ENCODE measurements at places on chromosomes 13 and 19.

- no peak for DNase-seq
Measured at GRCh38 chr13:97822377-97822776, 131.1 kb upstream of the IPO5 start.

DNA sequence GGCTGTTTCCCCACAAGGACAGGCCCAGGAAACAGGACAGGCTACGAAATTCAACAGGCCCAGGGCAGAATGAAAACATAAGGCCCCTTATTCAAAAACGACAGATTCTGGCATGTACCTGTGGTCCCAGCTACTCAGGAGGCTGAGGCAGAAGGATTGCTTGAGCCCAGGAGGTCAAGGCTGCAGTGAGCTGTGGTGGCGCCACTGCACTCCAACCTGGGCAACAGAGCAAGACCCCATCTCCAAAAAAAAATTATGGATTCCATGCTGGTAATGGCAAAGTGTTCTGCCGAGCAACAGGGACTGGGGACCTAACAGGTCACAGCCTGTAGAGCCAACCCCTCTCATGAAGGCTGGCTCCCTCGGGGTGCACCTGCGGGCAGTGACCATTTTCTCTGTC is 52.6 kb upstream of the USE1 start:
- no peak for DNase-seq

DNA sequence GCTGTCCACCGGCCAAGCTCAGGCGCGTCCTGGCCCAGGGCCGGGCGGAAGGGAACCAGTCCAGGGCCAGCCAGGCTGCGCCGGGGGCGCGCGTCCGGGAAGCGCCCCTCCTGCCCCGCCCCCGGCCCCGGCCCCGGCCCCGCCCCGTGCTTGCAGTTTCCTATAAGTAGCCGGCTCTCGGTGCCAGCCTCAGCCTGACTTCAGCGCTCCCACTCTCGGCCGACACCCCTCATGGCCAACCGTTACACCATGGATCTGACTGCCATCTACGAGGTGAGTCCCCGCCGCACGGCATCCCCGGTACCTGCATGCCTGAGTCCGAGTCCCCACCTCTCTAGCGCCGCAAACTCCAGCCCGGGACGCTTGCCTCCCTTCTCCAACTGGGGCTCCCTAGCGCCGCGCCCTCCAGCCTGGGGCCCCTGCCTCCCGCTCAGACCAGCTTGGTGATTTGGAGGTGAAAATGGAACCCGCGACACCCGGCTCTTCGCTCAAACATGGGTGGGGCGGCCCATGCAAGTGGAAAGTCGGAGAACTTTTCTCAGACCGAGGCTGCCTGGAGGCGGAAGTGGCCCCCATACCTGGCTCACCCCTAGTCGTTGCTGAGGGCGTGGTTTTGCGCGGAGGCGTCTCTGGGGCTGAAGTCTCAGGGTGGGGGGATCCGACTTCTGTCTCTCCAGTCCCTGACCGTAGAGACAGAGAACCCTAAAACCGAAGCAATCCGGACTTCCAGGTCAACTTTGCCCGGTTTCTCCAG is at the start of gene ZFP36:
ZFP36 (plus strand) TSS at position 192 of the 754 bp plus-strand sequence; CDS start at position 250, 58 bp downstream.
- DNase-seq = peak; percentile 91

DNA sequence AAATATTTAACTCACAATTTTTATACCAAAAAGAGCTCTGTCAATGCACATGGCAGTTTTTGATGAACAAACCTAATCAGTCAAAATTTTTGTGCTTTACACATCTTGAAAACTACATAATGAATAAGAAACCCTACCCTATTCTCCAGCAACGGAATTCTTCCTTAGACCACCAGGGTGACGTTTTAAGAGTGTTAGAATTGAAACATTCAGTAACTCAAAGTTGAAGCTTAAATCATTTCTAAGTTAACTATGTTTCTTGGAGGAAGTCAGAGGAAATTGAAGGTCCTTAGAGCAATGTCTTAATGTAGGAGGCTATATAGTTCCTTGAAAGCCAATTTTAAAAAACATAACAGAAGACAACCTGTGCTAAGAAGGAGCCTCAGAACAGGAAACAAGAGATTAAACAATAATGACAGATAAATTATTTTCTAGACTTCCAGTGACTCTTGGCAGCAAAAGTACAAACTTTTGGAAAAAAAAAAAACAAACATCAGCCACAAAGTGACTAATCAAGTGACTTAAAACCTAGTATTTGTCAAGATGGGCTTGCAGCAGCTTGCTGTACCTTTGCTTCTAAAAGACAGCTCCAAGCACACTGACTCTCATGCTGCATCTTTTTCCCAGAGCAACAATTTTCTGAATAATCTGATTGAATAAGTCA is 6.2 kb downstream of the SPRY2 start:
- DNase-seq = no peak

DNA sequence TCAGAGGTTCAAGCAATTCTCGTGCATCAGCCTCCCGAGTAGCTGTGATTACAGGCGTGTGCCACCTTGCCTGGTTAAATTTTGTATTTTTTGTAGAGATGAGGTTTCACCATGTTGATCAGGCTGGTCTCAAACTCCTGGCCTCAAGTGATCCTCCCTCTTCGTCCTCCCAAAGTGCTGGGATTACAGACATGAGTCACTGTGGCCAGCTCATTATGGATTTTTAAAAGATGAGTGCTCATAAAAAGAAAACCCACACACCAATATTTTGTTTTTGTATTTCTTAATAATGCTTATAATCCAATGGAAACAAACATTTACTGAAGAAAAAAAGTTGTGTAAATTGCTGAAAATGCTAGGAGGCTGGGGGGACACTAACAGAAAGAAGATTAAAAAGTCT is 5.0 kb upstream of the MICU2 start:
- no peak for DNase-seq
